H9 (cell line): ENCODE measurements at places on chromosomes 3 and 15.

DNA sequence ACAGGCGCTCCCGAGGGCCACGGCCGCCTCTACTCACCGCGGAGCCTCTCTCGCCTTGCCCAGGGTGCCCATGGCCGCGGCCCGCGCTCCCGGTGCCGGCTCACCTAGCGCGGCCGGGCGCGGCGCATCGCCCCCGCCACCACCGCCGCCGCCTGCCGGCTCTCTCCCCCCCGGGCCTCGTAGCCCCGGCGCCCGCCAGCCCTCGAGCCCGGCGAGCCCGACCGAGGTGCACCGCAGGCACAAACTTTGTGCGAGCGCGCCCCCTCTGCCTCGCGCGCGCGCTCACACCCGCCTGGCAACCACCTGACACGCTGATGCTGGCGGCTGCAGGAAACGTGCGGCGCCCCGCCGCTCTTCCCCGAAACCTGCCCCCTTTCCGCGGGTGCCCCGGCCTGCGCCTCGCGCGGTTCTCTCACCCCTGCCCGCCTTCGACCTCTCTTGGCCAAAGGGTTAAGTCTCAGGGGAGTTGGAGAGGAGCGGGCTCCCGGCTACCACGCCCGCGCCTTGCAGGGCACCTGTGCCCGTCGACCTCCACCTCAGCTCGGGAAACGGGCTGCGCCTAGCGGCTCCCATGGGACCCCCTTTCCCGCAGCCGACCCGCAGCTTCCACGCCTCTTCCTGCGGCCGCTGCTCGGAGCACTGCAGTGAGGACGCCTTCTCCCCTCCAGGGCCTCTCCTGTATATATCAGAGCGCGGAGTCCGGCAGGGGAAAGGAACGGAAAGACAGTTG is at the start of gene RASGRP1:
TSS of gene RASGRP1 (minus strand) at position 258 of the 730 bp plus-strand sequence. CDS start at position 72, 186 bp downstream.
- peak within 1 kb of the TSS; percentile 82 for H3K4me3 ChIP-seq
- DNase-seq: peak; percentile 78
- H3K27me3 ChIP-seq: peaks cover 14% of the 10 kb centered on the region; the same call in 1 of the 2 replicates
- no peaks in the 10 kb centered on the region for H3K36me3 ChIP-seq
- H3K4me1 ChIP-seq: no peaks in the 10 kb centered on the region

DNA sequence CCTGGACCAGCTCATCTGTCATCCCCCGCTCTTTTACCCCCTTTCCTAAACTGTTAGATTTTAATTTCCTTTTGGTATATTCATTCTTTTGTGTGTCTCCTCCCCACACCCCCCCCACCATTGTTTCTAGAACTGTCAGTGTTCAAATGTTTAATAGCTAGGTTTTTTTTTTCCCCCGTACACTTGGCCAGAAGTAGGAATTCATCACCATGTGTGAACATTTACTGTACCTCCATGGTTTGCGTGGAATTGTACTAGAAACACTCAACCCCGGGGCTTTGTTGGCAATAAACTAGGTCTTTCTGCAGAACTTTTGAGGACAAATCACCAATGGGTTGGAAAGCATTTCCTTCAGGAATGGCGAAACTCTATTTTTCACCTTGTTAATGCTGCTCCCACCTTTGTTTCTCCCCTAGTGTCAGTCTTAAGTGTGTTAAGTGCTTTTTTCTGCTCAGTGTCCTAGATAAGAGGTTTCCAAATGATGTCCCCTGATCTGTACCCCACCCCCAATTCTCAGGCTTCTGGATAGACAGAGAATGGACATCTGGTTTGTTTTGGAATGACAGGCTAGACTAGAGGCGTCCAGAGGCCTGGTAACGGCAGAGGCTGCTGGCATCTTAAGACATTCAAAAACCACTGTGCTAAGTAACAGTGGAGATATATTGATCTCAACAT is 76.8 kb downstream of the SMAD3 start:
- no peak overlapping the region for H3K27ac ChIP-seq
- no peaks in the 10 kb centered on the region for H3K27me3 ChIP-seq
- no peak overlapping the region for H3K4me3 ChIP-seq
- peaks cover 19% of the 10 kb centered on the region; the same call in 1 of the 2 replicates for H3K4me1 ChIP-seq
- no peaks in the 10 kb centered on the region for H3K36me3 ChIP-seq

DNA sequence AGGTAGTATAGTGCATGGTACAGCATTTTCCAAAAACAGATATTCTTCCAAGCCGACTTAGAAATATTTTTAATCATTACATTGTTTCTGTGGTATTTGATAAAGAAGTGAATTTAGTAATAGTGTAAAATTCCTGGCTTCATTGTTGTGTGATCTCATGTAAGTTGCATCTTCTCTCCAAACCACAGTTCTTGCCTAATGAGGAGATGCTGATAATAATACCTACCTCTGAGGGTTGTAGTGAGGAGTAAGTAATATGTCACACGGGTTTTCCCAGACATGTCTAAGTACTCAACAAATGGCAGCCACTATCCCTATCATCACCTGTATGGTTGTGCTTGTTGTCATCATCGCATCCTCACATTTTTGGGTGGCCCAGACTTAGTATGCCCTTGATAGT is 167.3 kb downstream of the SLCO3A1 start:
- H3K4me1 ChIP-seq: no peaks in the 10 kb centered on the region
- no peaks in the 10 kb centered on the region for H3K27me3 ChIP-seq

- no peak overlapping the region for H3K27ac ChIP-seq
- H3K4me3 ChIP-seq: no peak overlapping the region
- H3K36me3 ChIP-seq: peaks cover 5% of the 10 kb centered on the region
- H3K4me1 ChIP-seq: no peaks in the 10 kb centered on the region
- no peaks in the 10 kb centered on the region for H3K27me3 ChIP-seq
Measured at GRCh38 chr15:41804916-41805666, 22.8 kb upstream of the JMJD7 start.

DNA sequence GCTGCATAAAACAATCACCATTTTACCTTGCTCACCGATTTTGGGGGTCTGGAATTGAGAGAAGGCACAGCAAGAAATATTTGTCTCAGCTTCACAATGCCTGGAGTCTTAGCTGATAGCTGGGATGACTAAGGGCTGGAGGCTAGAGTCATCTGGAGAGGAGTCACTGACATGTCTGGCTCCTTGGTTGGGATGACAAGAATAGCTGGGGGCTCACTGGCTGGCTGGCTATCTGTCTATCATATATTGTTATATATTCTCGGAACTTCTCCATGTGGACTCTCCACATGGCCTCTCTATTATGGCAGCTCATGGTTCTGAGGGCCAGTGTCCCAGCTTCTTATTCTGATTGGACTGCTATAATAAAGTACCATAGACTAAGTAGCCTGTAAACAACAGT is 20.0 kb upstream of the TRIM71 start:
- no peak overlapping the region for H3K4me3 ChIP-seq
- DNase-seq: no peak
- no peaks in the 10 kb centered on the region for H3K27me3 ChIP-seq
- H3K4me1 ChIP-seq: peaks cover 4% of the 10 kb centered on the region; the same call in 1 of the 2 replicates
